ENCODE measurements at places on chromosomes 5 and 9.

DNA sequence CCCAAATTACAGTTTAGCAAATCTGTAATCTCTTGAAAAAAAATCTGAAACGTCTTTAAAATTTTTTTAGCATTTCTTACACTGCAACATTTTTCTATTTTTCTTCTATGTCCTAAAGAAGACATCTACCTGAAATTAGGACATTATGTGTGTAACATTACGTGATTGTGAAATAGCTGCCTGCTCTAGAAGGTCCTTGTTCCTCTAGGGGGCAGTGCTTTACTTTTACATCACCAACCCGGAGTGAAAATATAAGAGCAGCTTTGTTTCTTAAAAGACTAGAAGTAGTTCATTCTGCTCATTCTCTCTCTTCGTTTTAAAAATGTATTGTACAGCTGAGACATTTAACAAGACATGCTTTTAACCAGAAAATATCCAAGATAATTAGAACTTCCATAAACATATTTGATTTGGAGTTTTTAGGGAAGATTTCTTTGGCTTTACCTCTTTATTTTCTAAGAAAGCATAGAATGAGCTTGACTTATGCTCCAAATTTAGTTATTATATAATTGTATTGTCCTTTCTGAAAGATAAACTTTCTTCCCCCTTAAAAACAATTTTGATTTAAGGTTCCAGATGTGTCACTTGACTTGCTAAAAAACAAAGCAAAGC, 48.1 kb upstream of the RIOK2 start:
- peak; percentile 90 for DNase-seq

GRCh38 chr5:159218595-159219023, 9.3 kb upstream of the RNF145 start:
- DNase-seq: peak; percentile 44

- peak; percentile 99 for DNase-seq
These were observed 17.7 kb upstream of the FAM174A start for GRCh38 chr5:100517301-100517974.

- no peak for DNase-seq
These were observed 28.1 kb downstream of the CAMSAP1 start for GRCh38 chr9:135879237-135879601.

GRCh38 chr5:128774605-128775004, 190.7 kb upstream of the SLC27A6 start:
- DNase-seq: no peak

All from NCI-H69 (cell line).